ENCODE measurements at places on chromosomes 2 and 18.

- no peak for DNase-seq
These were observed 27.9 kb downstream of the XDH start for GRCh38 chr2:31386648-31387047.

DNA sequence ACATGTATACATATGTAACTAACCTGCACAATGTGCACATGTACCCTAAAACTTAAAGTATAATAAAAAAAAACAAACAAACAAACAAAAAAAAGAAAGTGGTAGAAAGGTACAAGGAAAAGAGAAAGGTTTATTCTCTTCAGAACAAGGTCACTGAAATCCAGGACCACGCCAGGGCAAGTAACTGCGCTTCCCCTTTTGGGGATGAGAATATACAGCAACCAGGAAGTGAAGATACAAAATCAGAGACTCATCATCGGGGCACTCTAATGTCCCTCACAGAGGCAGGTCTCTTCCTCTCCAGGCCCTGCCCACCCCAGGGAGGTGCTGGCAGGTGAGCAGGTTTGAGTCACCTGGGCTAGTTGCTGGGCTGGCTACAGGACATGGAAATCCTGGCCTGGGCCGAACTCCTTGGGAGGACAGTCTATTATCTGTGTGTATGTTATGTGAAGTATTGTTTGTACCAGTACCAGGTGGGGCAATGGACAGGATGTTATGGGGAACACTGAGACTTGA, 100.4 kb upstream of the GPR45 start:
- DNase-seq: no peak

DNA sequence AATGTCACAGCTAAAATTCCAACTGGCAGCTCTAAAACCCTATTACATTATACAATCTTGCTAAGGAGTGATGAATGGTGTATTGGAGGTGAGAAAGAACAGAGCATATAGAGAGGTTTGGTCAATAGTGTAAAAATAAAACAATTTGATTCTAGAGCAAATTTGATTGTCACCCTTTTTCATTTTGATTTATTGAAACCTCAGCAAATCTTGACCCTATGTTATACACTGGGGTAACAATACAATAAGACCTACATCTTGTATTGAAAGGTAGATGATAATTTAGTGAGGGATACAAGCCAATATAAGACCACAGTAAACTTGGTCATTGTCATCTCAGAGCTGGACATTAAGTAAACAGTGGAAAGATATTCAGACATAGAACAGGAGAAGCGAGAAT, 671.9 kb downstream of the IRS1 start:
- no peak for DNase-seq

DNA sequence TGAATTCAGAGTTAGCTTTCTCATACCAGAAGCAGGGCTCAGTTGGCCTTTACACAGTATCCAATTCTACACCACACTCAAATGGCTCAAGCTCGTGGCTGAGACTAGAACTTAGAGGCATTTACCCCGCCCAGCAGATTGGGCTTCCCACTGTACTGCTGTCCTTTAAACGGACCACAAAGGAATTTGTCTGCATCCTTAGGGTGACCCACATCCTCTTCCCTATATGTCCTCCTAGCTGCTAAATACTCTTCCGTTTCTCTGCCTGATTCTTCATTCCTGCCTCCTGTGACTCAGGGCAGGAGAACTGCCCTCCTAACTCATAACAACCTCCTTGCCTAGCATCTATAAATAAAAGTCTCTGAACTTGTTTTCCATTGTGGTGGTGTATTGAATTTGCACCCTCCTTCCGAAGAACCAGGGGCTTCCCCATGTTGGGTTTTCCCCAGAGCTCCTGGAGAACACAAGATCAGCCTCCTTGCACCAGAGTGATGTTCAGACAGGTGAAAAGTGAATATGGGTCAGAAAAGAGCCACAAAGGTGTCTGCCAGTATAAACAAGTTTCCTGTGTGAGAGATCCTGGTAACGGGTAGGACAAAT, 32.0 kb upstream of the MC4R start:
- DNase-seq: no peak

- DNase-seq: no peak
These were observed 33.5 kb downstream of the RHBDD1 start for GRCh38 chr2:226869371-226869770.

- no peak for DNase-seq
These were observed 47.1 kb downstream of the DDX1 start for GRCh38 chr2:15638720-15639119.

DNA sequence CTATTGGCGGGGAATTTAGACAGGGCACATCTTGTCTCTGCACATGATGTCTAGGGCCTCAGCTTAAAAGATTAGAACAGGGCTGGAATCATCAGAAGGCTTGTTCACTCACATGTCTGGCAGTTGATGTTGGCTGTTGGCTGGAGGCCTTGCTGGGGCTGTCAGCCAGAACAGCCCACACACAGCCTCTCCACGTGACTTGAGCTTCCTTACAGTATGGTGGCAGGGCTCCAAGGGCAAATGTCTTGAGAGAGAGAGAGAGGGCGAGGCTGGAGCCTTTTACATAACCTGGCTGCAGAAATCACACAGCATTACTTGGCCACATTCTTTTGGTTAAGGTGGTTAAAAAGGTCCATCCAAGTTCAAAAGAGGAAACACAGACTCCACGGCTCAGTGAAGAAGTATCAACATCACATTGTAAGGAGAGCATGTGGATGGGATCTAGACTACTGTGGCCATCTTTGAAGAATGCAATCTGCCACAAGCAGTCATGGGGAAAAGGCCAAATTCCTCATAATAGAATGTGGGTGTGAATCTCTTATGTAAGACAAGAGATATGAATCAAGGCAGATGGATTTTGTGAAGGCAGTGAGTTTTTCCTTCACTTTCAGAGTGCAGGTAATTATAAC, 30.4 kb downstream of the SRSF7 start:
- no peak for DNase-seq

All from caudate nucleus (tissue), 63 donors.